ENCODE measurements at places on chromosomes 11 and 22. TPM values are rescaled to one million over a fixed set of nuclear protein-coding genes. Genes with fewer than 3 reads are reported as not detected.

DNA sequence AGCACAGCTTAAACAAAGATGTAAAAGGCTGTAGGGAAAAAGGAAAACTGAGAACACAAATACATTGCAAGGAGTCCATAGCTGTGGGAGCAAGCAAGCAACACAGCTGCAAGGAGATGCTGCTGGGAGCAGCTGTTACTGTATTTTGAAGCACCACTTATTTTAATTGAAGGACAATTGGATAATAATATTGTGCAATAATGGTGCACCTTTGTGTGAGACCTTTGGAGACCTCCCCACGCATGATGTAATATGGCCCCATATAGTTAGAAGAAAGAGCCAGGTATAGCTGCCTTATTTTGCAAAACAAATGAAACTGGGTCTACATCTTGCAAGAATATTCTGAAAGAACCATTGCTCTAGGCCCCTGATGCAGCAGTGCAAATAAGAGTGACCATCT lies 191.1 kb upstream of the KIRREL3 start:
- H3K4me3 ChIP-seq = no peak overlapping the region
- no peaks in the 10 kb centered on the region for H3K4me1 ChIP-seq
- no peaks in the 10 kb centered on the region for H3K36me3 ChIP-seq
- no peaks in the 10 kb centered on the region for H3K27me3 ChIP-seq
- DNase-seq = no peak

- no peaks in the 10 kb centered on the region for H3K27me3 ChIP-seq
- peak overlapping the region; percentile 53 for H3K4me3 ChIP-seq
- H3K36me3 ChIP-seq = peaks cover 5% of the 10 kb centered on the region
- H3K4me1 ChIP-seq = peaks cover 70% of the 10 kb centered on the region
Measured at GRCh38 chr22:37162221-37163095, 12.7 kb upstream of the IL2RB start.

DNA sequence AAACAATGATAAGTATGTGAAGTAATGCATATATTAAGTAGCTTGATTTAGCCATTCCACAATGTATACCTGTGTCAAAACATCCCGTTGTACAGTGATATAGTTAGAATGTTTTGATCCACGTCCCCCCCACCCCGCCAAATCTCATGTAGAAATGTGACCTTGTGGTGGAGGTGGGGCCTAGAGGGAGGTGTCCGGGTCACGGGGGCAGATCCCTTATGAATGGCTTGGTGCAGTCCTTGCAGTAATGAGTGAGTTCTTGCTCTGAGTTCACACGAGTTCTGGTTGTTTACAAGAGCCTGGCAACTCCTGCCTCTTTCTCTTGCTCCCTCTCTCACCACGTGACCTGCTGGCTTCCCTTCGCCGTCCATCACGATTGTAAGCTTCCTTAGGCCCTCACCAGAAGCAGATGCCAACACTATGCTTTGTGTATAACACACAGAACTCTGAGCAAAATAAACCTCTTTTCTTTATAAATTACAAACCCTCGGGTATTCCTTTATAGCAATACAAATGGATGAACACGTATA lies 41.6 kb downstream of the FANCF start:
- no peaks in the 10 kb centered on the region for H3K36me3 ChIP-seq
- H3K4me3 ChIP-seq = no peak overlapping the region
- H3K27me3 ChIP-seq = peaks cover 14% of the 10 kb centered on the region
- no peak for DNase-seq
- no peaks in the 10 kb centered on the region for H3K4me1 ChIP-seq
- H3K27ac ChIP-seq = no peak overlapping the region

DNA sequence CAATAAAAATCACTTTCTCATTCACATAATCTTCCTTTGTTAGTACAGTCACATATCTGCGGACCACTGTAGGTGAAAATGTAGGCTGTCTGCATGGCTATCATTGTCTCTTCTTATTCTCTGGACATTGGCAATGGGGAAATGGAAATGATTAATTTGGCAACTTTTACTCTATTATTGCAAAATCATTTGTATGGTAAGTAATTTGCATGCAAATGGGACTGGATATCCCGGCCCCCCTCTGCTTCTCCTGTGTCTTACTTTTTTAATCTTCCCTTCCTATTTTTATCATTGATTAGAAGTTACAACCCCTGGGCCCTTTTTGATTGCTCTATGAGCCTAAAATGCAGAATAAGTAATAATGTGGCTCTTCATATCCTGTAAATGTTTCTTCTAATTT lies 6.0 kb downstream of the GRK3 start:
- H3K27me3 ChIP-seq = peaks cover 4% of the 10 kb centered on the region
- no peak overlapping the region for H3K4me3 ChIP-seq
- no peak for DNase-seq
- peaks cover 42% of the 10 kb centered on the region for H3K4me1 ChIP-seq
- peaks cover 15% of the 10 kb centered on the region for H3K36me3 ChIP-seq
- H3K27ac ChIP-seq = no peak overlapping the region

DNA sequence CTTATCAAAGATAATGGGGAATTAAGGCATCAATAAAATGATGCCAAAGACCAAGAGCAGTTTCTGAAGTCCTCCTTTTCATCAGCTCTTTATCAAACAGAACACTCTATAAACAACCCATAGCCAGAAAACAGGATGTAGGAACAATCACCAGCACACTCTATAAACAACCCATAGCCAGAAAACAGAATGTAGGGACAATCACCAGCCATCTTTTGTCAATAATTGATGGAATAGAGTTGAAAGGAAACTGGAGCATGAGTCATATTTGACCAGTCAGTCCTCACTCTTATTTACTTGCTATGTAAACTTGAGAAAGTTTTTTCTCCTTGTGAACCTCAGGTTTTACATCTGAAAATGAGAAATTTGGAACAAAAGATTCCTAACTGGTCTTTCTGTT lies 10.0 kb downstream of the MS4A2 start:
- H3K27me3 ChIP-seq = peaks cover 4% of the 10 kb centered on the region
- no peaks in the 10 kb centered on the region for H3K36me3 ChIP-seq
- DNase-seq = no peak
- H3K27ac ChIP-seq = no peak overlapping the region

GRCh38 chr11:65655570-65656332 lies 7.0 kb downstream of the RELA start:
- no peak for DNase-seq
- H3K4me1 ChIP-seq = peaks cover 49% of the 10 kb centered on the region
- H3K36me3 ChIP-seq = peaks cover 35% of the 10 kb centered on the region
- H3K27ac ChIP-seq = peak overlapping the region; percentile 62

- no peaks in the 10 kb centered on the region for H3K4me1 ChIP-seq
- peaks cover 3% of the 10 kb centered on the region for H3K27me3 ChIP-seq
- no peak overlapping the region for H3K27ac ChIP-seq
- H3K36me3 ChIP-seq = no peaks in the 10 kb centered on the region
- H3K4me3 ChIP-seq = no peak overlapping the region
Measured at GRCh38 chr11:135006800-135007199, 594.8 kb upstream of the B3GAT1 start.

GLYAT gene
- not detected for total RNA-seq

C22orf42 gene
- not detected for total RNA-seq

DNA sequence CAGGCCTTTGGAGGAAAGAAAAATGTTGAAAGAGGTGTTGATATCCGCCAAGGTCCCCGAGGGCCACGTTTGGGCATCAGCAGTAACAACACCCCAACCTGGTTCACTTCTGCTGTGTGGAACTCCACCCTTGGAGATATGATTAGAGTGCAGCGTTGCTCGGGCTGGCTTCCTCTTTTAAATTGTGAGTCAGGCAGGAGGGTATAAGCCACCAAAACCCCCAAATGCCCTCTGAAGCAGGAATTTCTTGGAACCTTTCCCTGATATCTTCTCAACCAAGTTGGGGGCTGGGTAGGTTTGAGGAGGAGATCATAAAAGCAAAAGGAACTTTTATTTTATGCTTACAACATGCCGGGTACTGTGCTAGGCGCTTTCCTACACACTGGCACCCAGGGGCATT lies 6.4 kb upstream of the C11orf96 start:
- no peaks in the 10 kb centered on the region for H3K4me1 ChIP-seq
- DNase-seq = no peak
- peaks cover 46% of the 10 kb centered on the region for H3K27me3 ChIP-seq
- H3K4me3 ChIP-seq = no peak overlapping the region

- no peaks in the 10 kb centered on the region for H3K27me3 ChIP-seq
- no peaks in the 10 kb centered on the region for H3K36me3 ChIP-seq
- H3K4me1 ChIP-seq = peaks cover 17% of the 10 kb centered on the region
- no peak overlapping the region for H3K4me3 ChIP-seq
Measured at GRCh38 chr11:121321614-121322243, 29.2 kb downstream of the SC5D start.

GRCh38 chr11:69383372-69384250 lies 89.7 kb downstream of the MYEOV start:
- no peak for DNase-seq
- H3K4me1 ChIP-seq = no peaks in the 10 kb centered on the region
- peaks cover 4% of the 10 kb centered on the region for H3K36me3 ChIP-seq
- no peaks in the 10 kb centered on the region for H3K27me3 ChIP-seq
- H3K4me3 ChIP-seq = no peak overlapping the region
- H3K27ac ChIP-seq = no peak overlapping the region

GAS2L1 gene
- total RNA-seq = 1.1 TPM

- H3K27ac ChIP-seq = peak overlapping the region; percentile 100
- no peak for DNase-seq
- peaks cover 48% of the 10 kb centered on the region for H3K4me1 ChIP-seq
- peaks cover 6% of the 10 kb centered on the region for H3K27me3 ChIP-seq
Measured at GRCh38 chr11:58580311-58580710, 1.4 kb downstream of the ZFP91 start.

- no peaks in the 10 kb centered on the region for H3K36me3 ChIP-seq
- no peaks in the 10 kb centered on the region for H3K27me3 ChIP-seq
- no peak overlapping the region for H3K27ac ChIP-seq
- no peaks in the 10 kb centered on the region for H3K4me1 ChIP-seq
- H3K4me3 ChIP-seq = no peak overlapping the region
Measured at GRCh38 chr11:93984936-93985335, 36.2 kb upstream of the HEPHL1 start.

DNA sequence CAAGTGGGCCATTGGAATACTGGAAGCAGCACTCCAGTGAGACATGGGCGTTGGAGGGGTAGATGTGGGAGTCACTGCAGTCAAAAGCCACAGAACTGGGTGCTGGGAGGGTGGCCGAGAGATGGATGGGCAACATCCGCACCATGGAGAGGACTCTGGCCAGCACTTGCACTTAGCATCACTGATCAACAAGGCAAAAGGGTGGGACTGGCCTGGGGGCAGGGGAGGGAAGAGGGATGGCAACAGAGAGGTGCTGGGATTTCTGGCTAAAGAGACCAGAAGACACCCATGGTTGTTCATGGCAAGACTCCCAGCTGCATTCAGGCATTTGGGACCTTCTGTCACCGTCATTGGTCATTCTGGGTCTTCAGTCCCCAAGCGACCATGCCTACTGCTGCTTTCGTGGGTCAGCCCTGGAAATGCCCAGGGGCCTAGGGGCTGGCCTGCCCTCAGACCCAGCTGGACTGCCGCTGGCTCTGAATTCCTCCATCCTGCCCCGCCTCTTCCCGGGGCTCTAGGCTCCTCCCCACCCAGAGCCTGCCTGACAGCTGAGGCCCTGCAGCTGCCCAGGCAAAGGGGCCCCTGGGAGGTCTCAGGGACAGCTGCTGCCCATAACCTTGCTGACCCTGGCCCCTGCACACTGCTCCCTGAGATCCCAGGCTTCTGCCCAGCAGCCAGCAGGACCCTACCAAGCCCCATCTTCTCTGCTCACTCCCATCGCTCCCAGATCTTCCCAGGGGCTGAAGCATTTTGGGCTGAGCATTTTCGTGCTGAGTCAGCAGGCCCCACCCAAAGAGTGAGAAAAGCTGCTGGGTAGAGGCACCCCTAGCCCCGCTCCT lies 13.0 kb upstream of the CDC42EP2 start:
- no peak overlapping the region for H3K27ac ChIP-seq
- H3K36me3 ChIP-seq = peaks cover 9% of the 10 kb centered on the region
- H3K4me3 ChIP-seq = no peak overlapping the region
- DNase-seq = no peak
- no peaks in the 10 kb centered on the region for H3K4me1 ChIP-seq

APOL6 gene
- total RNA-seq = 54.9 TPM

WT1 gene
- total RNA-seq = not detected

DNA sequence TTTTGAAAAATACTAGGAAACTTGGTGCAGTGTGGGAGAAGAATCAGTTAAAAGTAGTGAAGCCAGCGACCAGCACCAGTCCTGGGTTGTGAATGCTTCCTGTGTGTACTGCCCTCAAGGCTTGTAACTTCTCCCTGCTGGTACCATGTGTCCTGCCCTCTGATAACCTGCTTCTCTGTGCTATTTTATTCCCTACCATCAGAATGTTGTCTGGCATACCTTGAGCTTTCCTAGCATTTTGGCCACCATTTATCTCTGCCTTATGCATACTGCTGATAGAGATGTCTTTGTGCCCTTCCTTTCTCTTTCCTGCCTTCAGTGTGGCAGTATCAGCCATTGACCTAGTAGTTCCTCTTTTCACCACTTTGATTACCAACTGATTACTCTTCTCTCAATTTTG lies 2.0 kb downstream of the GTF2H1 start:
- no peak for DNase-seq
- peaks cover 47% of the 10 kb centered on the region for H3K4me1 ChIP-seq
- peaks cover 25% of the 10 kb centered on the region for H3K36me3 ChIP-seq
- peak overlapping the region; percentile 95 for H3K4me3 ChIP-seq

DNA sequence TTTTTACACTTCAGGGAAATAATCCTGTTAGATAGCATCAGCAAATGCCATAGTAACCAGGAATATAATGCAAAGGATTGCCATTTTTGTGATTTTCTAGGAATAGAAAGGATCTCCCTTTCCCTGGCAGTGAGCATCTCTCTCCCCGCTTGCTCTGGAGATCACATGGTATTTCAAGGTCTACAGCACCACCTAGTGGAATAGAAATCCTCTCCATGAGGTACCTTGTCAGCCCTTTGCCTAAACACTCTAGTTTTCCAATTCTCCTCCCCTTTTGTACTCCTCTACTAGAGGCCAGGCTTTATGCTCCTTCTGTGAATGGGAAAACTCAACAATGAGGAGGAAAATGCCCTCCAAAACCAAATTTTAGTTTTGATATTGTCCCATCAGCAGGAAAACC lies 78.4 kb downstream of the XRRA1 start:
- no peak overlapping the region for H3K27ac ChIP-seq
- no peak for DNase-seq
- H3K36me3 ChIP-seq = peaks cover 97% of the 10 kb centered on the region
- no peaks in the 10 kb centered on the region for H3K4me1 ChIP-seq
- H3K4me3 ChIP-seq = no peak overlapping the region
- no peaks in the 10 kb centered on the region for H3K27me3 ChIP-seq

BCO2 gene
- total RNA-seq = 0.41 TPM

NXPE4 gene
- total RNA-seq = not detected

GRCh38 chr11:100584201-100584985 lies 102.7 kb upstream of the ARHGAP42 start:
- H3K27ac ChIP-seq = no peak overlapping the region
- no peaks in the 10 kb centered on the region for H3K4me1 ChIP-seq
- H3K27me3 ChIP-seq = no peaks in the 10 kb centered on the region
- DNase-seq = no peak
- no peaks in the 10 kb centered on the region for H3K36me3 ChIP-seq
- no peak overlapping the region for H3K4me3 ChIP-seq

ANO9 gene
- 22.2 TPM for total RNA-seq

GRCh38 chr11:27025957-27026733 lies 14.5 kb upstream of the BBOX1 start:
- no peak overlapping the region for H3K27ac ChIP-seq
- no peaks in the 10 kb centered on the region for H3K4me1 ChIP-seq
- no peak overlapping the region for H3K4me3 ChIP-seq
- H3K27me3 ChIP-seq = no peaks in the 10 kb centered on the region
- no peak for DNase-seq

- peaks cover 73% of the 10 kb centered on the region for H3K4me1 ChIP-seq
- H3K27ac ChIP-seq = no peak overlapping the region
- no peak overlapping the region for H3K4me3 ChIP-seq
- DNase-seq = no peak
Measured at GRCh38 chr11:68333173-68333572, 20.8 kb downstream of the LRP5 start.

Measured in activated naive CD8-positive, alpha-beta T cell treated with anti-CD3 and anti-CD28 coated beads for 36 hours (primary cell).